ENCODE measurements at places on chromosomes 13 and 19. TPM values are rescaled to one million over a fixed set of nuclear protein-coding genes. Genes with fewer than 3 reads are reported as not detected.

DNA sequence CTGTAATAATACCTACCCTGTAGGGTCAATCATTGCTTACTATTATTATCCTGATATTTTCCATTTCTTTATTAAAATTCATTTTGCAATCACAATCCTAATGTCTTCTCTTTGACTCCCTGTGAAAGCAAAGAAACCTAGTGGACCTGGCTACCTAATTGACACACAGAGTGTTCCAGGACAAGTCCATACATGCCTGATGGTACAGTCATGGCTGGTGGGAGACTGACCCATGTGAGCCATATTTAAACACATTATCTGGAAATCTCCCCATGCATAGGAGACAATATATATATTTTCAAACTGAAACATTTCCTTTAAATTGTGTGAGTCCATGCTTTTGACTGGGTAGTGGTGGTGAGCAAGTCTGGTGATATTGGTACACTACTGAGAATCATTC is 230.6 kb upstream of the DACH1 start:
- DNase-seq, result no peak

The DAND5 gene
- total RNA-seq, result 0.13 TPM

- DNase-seq, result no peak
Observed at GRCh38 chr19:5775668-5776309, 8.8 kb downstream of the PRR22 start.

The FGF22 gene
- not detected for total RNA-seq

The ADM5 gene
- 2.9 TPM for total RNA-seq

The TSKS gene
- total RNA-seq, result 0.86 TPM

- DNase-seq, result no peak
Observed at GRCh38 chr13:104580931-104581330, 1514.7 kb upstream of the SLC10A2 start.

GRCh38 chr19:31127134-31127967 is 221.9 kb downstream of the TSHZ3 start:
- DNase-seq, result no peak

The ZNF134 gene
- 16.7 TPM for total RNA-seq

- no peak for DNase-seq
Observed at GRCh38 chr19:31146015-31146414, 203.2 kb downstream of the TSHZ3 start.

The NOTCH3 gene
- not detected for total RNA-seq

DNA sequence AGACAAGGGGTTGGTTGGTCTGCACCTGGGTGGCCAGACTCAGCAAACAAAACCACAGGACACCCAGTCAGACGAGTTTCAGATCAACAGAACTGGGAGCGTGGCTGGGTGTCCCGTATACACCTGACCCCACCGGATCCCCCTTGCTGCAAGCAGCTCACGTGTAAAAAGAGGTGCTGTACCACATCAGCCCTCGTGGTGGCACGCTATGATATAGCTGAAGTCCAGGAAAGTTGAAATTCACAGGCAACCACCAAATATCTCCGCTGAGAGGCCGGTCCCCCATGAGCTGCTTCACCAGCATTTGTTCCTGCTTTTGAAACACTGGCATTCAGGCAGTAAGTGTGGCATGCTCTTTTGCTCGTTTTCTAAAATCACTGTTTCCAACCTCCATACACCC is 92.3 kb downstream of the TUBA3C start:
- no peak for DNase-seq

DNA sequence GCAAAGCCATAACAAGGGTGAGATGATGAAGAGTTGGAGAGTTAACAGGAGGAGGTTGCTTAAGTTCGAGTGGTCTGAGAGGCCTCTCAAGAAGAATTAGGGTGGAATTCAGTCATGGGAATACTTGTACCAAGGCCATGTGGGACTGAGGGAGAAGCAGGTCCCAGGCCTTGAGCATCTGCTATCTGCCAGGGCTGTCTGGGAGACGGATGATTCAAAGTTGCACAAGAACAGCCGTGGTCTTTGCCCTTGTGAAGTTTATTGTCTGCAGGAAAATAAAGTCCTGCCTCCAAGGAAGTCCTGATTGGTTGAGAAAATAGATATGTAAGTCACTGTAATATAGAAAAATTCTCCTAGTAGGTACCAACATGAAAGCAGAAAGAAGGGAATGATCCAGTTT is 178.8 kb upstream of the RFC3 start:
- no peak for DNase-seq

Data from activated CD4-positive, alpha-beta memory T cell treated with anti-CD3 and anti-CD28 coated beads, Interleukin-2, amount 10 ng/mL, durations not matched to agents 7 days and 5 days (primary cell).